ENCODE measurements at places on chromosomes 12 and 14.

GRCh38 chr14:22370084-22370847 is 218.8 kb downstream of the DAD1 start:
- DNase-seq, result no peak

DNA sequence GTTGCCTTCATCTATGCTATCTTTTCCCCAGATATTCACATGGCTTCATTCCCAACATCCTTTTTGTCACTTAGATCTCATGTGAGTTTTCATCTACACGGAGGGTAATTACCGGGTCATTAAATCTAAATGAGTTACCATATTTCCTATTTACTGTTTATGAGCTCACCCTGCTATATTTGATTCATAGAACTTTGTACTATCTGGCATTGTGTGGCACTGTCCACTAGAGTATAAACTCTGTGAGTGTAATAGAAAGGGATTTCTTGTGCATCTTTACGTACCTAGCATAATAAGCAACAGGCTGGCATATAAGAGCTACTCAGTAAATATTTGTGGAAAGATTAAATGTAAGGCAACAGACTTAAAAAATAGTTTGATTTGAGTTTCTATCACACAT is 86.1 kb upstream of the LMO3 start:
- DNase-seq, result no peak

GRCh38 chr12:124317400-124317799 is 22.5 kb downstream of the RFLNA start:
- DNase-seq, result no peak

GRCh38 chr14:57637901-57638300 is 144.2 kb upstream of the CCDC198 start:
- no peak for DNase-seq

- no peak for DNase-seq
These were observed 28.4 kb downstream of the LRTM2 start for GRCh38 chr12:1848745-1849144.

DNA sequence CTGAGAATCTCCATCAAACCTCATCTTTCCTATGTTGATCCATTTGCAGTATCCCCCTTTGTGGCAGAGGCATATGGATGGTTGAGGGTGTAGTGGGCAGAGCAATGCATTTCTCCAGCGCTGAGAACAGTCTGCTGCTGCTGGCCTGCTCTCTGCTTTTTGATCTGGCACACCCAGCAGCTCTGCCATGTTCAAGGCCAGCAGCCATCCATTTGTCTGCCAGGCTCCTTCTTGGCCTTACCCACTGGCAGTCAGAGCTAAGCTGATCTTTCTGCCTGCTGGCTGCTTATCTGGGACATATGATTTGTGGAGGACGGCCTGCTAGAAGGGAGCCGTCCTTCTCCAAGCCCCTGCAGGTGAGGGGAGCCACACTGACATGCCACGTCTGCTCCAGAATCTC is 17.0 kb downstream of the NPC2 start:
- no peak for DNase-seq
